ENCODE measurements at places on chromosomes 6 and 20.

DNA sequence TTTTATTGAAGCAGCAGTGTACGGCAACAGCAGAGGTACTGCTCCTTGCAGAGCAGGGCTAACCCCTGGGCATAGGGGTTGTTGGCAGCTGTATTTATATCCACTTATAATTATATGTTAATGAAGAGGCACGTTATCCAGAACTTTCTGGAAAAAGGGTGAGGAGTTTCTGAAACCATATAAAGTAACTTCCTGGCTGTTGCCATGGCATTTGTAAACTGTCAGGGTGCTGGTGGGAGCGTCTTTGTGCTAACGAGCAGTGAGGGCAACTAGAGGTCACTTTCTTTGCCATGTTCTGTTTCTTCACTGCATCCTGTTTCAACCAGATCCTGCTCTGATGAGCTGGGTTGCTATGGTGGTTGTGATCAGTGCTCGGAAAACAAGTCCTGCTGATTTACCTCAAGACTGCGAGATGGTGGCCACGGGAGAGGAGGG lies 11.1 kb upstream of the ARFGEF2 start:
- no peak for DNase-seq

DNA sequence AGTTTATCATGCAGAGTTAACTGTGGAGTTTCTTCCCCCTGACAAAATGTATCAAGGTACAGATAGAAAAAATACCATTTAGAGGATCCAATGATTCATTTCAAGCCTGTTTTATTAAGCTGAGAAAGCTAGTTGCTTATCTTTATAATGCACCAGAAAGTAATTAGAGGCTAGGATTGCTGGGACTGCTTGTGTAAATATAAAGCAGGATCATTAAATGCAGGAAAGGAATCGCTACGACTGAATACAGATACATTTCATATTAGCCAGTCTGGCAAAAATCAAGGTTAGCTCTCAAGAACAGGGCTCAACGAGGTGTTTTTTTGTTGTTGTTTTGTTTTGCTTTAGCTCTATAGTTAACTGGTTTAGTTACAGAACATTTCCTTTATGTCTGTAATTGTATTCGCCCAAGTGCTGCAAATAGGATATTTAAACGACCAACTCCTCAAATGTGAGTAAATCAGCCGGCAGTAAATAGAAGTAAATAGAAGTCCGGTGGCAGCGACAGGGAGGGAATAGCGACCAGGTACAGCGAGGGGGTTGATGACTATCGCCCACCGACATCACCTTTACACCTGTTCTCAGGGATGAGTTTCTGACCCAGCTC lies 748 bp downstream of the UBE2J1 start:
- DNase-seq = no peak

GRCh38 chr20:49560186-49560585 lies 7.8 kb downstream of the PTGIS start:
- no peak for DNase-seq

DNA sequence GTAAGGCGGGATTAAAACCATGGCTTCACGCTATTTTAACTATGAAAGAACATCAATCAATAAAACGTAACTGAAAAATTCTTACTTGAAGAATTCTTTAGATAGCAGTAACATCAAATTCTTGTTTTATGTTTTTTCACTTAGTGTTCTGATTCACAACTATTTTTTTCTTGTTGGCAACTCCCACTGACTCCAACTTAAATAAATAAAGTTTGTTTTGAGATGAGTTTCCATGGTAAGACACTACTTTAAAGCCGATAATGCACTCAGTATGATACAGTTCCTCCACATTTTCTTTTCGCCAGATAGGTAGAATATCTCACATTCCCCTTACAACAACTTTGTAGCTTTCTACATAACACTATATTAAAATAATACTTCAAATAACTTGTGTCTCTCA lies 33.1 kb upstream of the CNKSR3 start:
- peak; percentile 48 for DNase-seq

DNA sequence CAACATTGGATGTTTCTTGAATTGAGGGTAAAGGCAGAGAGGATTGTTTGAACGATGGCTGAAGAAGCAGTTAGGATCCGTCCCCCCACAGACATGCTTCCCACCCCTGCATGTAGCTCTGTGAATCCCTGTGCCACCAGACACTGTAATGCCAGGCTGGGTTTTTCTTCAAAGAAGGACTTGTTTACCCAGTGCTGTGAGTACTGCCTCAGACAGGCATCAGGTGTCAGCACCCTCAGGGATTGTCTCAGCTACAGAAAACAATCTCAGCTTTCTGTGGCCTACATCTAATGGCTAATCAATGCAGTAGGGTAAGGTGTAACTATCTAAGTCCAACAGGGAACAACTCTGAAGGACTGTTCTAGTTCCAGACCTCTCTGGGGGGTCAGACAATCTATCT lies 853.0 kb upstream of the EPHA7 start:
- no peak for DNase-seq

DNA sequence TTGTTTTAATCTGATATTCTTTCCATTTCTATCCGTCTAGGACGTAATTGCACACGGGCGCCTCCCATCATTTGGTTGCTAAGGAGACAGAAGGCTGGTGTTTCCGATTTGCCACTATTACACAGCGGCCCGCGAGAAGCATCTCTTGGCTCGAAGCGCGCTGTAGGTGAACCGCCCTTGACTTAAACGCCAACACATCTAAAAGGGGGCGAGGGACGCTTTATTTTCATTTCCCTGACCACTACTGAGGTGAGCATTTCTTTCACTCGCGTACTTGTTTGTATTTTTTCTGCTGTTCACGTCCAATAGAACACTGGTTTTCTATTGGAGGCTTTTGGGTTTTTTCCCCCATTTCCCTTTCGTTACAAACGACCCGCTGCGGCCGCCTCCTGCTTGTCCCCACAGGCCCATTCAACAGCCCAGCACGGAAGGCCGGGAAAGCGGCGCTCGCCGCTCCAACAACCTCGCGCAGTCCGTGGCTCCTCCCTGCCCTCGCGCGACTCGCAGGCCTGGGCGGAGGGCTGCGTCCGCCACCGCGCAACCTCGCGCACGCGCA lies 505 bp upstream of the WRNIP1 start:
- peak; percentile 70 for DNase-seq

DNA sequence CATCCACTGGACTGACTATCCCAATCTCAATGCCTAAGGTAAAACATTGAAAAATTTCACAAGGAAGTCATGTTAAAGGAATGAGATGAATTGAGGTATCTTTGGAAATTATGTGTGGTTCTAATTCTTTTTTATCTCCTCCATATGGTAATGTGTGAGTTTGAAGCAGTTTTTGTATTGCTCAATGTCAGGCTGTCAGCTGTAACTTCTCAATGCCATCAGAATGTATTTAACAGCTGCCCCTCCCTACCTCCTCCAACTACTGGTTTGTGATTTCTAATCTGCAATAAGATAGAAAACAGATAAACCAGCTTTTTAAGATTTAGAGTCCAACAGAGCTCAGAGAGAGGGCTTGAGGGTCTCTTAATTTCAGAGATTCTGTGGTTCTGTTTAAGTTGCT lies 1005.8 kb upstream of the ADGRB3 start:
- peak; percentile 1 for DNase-seq
